Daoy (cell line): ENCODE measurements at places on chromosomes 4 and X. TPM values are rescaled to one million over a fixed set of nuclear protein-coding genes. Genes with fewer than 3 reads are reported as not detected.

TASL gene
- not detected in 2 replicates for total RNA-seq

- no peak for DNase-seq
Observed at GRCh38 chrX:143663755-143664154, 27.9 kb upstream of the SLITRK4 start.

- peak; percentile 6 for DNase-seq
Observed at GRCh38 chrX:151703487-151703886, 8.2 kb downstream of the PRRG3 start.

DNA sequence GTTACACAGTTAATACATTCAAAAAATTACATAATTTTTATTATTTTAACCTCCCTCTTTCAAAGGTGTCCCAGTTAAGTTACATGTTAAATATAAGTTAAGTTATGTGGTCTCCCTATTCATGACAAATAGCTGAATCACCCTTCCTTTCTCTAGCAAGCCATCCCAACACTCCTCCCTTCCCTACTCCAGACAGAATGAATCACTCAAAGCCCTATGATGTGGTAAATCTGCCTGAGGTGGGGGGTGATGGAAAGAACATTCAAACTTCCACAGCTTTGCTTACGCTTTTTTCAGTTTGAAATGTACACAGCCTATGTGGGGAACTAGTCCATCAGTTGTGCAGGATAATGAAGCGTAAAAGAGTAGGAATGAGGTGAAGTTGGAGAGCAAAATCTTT lies 90.2 kb downstream of the CXCL13 start:
- DNase-seq, result peak; percentile 86

MID1 gene
- total RNA-seq, result 25.7 and 33.2 TPM in 2 replicates

GRCh38 chr4:65126200-65126599 lies 544.1 kb downstream of the EPHA5 start:
- no peak for DNase-seq

NALF2 gene
- total RNA-seq, result 0.06 and 0.51 TPM in 2 replicates

DNA sequence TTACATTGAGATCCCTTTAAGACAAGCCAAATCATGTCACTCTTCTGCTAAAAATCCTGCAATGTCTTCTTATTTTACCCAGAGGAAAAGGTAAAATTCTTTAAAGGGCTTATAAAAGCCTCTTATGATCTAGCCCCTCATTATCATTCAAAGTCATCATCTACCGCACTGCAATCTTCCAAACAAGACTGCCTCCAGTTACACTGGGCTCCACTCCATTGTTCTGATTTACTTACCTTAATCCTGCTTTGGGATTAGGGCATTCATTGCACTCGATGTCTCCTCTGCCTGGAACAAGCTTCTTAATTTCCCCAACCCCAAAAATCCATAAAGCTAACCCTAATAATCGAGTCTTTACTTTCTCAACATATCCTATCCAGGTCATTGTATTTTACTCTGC lies 269.1 kb downstream of the PCDH18 start:
- DNase-seq, result no peak

- DNase-seq, result peak; percentile 74
Observed at GRCh38 chr4:128468123-128468989, 180.7 kb upstream of the PGRMC2 start.

AFM gene
- total RNA-seq, result not detected in 2 replicates

L1CAM gene
- 7.4 and 8.3 TPM in 2 replicates for total RNA-seq

GRPR gene
- total RNA-seq, result not detected in 2 replicates

DNA sequence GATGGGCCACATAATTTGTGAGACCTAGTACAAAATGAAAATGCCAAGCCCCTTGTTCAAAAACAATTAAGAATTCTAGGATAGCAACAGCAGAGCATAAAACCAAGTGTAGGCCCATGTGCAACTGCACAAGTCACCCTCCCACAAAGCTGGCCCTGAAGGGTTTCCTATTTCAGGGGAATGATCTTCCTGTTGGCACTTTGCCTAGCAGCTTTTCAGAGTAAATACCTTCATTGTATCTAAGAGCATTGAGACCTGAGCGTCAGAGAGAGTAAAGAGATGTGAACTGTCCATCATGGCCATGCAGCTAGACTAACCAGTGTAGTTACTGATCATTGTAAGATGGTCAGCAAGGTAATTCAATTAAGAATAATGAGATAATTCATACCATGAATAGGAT lies 113.6 kb downstream of the CNKSR2 start:
- peak; percentile 11 for DNase-seq

DNA sequence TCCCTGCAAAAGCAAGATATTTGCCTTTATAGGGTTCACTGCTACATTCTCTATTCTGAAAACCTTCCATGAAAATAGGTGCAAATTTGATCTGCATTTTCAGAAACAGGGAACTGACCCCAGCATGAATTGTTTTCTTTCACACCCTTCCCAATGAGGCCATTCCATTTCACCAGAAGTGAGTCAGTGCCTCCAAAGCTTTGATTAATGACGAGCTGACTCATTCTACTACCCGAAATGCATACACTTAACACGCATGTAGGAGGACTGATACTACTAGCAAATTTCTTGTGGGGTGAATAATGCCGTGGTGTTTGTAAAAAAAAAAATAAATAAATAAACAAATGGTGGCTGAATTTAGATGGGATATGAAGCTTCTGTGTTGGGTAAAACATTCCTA lies 146.9 kb upstream of the FGF13 start:
- DNase-seq, result peak; percentile 75

- no peak for DNase-seq
Observed at GRCh38 chr4:2797545-2798305, 4.8 kb downstream of the SH3BP2 start.

DNA sequence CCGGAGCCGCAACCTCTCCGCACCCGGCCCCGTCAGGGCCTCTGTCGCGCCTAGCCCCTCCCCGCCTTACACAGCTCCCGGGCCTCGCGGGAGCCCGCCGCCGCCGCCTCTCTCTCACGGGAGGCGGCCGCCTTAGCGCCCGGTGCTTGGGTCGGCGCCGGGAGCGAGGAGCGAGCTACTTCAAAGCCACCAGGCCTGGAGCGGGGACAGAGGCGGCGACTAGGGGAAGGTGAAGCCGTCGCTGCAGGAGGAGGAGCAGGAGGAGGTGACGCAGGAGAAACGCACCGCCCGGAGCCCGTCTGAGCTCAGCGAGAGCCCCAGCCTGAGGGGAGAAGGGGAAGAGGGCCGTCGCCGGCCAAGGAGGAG lies 250 bp downstream of the USP9X start:
- peak; percentile 52 for DNase-seq

DNA sequence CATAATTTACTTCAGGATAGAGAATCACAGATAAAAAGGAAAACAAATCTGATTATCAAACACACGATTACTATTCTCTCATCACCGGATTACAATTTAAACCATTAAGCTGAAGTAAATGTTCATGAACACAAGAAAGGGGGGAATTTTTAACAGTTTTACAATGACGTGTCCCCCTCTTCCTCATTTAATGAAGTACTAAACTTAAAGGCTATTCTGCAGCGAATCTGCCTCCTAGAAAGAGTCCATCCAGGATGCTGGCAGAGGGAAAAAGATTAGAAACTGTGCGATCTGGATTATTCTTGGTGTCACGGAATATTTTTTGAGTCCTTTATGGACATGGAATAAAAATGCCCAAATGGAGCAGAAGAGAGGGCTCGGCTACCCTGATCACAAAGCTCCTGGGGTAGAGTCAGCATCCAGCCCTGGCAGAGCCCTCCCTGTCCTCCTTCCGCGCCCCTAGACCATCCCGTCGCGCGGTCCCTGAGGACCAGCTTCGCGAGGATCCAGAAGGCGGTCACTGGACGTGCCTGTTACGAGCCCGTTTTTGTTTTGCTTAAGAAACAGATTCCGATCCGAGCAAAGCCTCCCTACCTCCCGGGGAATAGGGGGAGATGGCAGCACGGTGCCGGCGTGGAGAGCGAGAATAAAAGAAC lies 1.2 kb downstream of the ELF2 start:
- DNase-seq, result no peak

CENPVL1 gene
- 0.34 and 1.2 TPM in 2 replicates for total RNA-seq

DNA sequence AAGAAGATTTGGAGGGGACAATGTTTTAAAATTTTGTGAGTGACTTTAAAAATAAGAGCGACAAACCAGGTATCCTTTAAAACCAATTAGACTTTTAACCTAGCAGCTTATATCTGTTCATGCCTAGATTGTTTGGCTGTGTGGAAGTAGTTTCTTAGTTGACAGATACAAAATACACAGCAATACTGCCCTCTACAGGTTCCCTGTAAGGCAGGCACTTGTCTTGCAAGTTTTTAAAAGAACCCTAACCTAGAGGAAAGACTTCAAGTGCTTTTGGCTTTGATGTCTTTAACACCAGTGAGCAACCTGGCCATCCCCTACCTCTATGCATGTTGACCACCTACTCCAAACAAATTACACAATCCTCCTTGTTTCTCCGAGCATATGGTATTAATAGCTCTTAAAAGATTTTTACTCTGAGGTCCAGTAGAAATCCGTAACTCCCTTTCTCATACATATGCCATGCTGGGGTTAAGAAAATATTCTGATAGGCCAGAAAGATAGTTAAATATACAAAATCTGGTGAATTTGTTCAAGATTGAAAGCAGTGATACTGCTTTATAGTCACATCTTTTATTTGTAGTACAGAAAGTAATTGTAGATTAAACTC lies 273.0 kb downstream of the ARHGAP24 start:
- DNase-seq, result peak; percentile 12

DNA sequence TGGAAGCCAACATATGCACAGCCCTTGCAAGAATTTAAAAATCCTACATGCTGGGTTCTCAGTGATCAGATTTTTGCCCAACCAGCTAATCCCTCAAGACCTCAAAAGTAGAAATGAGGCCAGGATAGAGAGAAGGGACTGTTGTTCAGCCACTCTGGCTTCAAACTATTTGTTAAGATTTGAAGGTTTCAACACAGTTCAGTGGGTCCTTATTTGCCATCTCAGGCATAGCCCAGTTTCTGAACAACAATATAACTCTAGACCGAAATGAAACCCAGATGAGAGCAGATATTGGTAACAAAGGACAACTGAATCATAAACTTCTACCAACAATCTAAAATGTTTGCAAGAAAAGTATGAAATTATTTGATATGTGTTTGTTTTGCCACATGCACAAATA lies 237.3 kb downstream of the NR3C2 start:
- no peak for DNase-seq

- peak; percentile 32 for DNase-seq
Observed at GRCh38 chrX:130975947-130976346, 72.9 kb upstream of the ENOX2 start.

GRCh38 chr4:32858361-32858760 lies 2138.2 kb downstream of the PCDH7 start:
- no peak for DNase-seq

AMER1 gene
- 0.24 and 0.51 TPM in 2 replicates for total RNA-seq

SLC10A6 gene
- total RNA-seq, result not detected in 2 replicates

- no peak for DNase-seq
Observed at GRCh38 chr4:108916638-108917037, 153.8 kb upstream of the ETNPPL start.

FMR1NB gene
- total RNA-seq, result 59.5 and 68.2 TPM in 2 replicates
